ENCODE measurements at places on chromosomes 5 and 9.

DNA sequence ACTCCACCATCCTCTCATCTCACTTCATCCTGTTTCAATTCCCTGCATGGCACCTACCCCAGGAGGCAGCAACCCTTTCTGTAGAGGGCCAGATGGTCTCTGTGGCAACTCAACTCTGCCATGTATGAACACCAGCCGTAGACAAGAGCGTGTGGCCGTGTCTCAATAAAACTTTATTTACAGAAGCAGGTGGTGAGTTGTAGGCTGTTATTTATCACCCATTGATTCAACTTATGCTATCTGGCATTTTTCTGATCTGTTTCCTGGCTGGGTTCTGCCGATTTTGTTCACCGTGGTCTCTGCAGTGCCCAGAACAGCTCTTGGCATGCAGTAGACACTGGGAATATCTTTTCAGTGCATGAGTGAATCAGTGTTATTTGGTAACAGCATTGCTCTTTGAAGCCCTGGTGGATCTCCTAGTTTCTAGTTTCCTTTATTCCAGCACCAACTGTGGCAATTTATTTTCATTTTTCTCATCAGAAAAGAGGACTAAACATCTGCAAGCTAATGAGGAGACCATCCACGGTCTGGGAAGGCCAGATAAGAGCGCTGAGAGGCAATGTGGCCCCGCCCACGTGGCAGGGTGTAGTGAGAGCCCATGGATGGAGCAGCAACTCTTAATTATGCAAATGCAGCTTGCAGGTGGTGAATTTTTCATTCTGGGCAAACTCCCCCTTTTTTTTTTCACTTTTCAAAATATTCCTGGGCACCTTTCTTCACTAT lies 77.9 kb downstream of the CTSL start:
- no peak for DNase-seq

- no peak for DNase-seq
Measured at GRCh38 chr5:80764786-80765185, 110.0 kb upstream of the DHFR start.

- DNase-seq, result no peak
Measured at GRCh38 chr5:73482383-73483136, 15.7 kb upstream of the BTF3 start.

DNA sequence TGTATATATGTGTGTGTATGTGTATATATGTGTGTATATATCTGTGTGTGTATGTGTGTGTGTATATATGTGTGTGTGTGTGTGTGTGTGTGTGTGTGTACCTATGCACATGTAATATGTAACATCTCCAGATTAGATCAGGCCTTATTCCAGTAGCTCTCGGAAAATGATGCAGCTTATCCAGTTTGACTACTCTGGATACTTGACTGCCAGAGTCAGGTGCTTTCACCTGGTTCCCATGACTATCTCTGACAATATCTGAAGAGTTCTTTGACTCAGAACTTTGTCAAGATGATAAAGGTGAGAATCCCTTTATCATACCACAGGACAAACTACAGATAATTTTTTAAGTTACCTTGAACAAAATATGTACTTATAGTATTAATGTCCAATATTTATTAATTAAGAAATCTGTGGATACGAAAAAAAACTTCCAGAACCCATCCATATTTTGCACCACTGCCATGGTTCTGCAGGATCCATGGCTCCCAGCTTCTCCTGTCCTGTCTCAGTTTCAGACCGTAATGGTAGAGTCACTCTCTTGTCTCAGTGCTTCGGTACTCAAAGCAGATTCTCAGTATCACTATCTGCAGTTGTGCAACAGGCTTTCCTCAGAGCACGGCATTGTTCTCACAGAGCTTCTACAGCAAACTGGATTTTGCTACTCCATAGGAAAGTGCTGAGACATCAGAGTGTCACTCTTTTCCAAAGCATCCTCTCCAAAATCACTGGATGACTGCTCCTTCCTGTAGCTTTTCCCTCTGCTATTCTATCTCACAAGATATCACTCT lies 164.4 kb upstream of the SLC12A2 start:
- no peak for DNase-seq

DNA sequence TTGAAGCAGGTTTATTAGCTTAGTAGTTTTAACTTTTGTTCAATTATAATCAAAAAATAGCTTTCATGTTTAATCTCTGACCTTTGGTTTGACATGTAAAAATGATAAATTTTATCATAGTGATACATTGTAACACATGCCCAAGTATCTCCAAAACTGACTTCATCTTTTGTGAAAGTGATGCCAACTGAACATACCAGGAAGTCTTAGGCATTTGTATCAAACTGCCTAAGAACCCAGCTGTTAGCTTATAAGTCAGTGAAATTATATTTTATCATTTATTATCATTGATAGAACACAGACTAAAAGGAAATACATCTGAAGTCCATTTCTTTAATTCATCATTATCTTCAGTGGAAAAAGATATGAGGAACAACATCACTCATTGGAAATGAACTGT lies 39.1 kb downstream of the NIPBL start:
- no peak for DNase-seq

DNA sequence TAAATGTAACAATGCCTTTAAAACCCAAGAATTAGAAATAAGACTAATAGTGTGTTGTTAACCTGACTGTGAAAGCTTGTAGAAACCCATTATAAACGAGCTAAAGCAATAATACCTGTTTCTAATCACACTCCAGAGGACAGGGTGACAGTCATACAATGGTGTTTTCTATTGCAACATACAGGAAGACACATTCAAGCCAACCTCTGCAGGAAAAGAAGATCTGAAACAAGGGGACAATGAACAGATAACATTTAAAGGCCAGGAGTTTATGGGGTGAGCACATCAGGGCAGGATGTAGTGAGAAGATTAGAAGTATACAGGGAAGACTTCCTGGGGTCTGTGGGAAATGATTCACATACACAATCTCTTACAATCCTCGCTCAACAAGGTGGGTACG lies 13.8 kb downstream of the BARHL1 start:
- DNase-seq, result no peak

GRCh38 chr9:35745569-35745968 lies 3.5 kb downstream of the GBA2 start:
- DNase-seq, result no peak

- peak; percentile 47 for DNase-seq
Measured at GRCh38 chr5:131974956-131975726, 29.7 kb upstream of the MEIKIN start.

GRCh38 chr9:126750941-126751725 lies 53.7 kb upstream of the ZBTB43 start:
- DNase-seq, result no peak

DNA sequence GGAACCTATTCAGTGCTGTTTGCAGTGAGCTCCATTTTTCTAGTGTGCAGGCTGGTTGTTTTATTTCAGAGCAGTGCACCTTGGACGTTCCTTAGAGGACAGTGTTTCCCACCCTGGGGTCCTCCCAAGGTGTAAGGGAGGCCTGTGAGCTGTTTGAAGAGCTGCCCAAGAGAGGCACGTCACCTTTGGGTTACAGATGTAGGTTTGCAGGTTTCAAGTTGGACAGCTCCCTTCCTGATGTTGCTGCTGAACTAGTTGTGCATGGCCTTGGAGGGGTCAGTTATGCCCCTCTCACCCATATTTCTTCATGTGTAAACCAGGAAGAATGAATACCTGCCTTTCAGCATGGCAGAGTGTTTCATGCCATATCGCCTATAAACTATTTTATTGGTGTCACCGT lies 34.7 kb upstream of the POMT1 start:
- DNase-seq, result no peak

GRCh38 chr5:157729858-157730257 lies 1.4 kb upstream of the THG1L start:
- no peak for DNase-seq

- no peak for DNase-seq
Measured at GRCh38 chr5:101989659-101990058, 306.4 kb downstream of the SLCO4C1 start.

DNA sequence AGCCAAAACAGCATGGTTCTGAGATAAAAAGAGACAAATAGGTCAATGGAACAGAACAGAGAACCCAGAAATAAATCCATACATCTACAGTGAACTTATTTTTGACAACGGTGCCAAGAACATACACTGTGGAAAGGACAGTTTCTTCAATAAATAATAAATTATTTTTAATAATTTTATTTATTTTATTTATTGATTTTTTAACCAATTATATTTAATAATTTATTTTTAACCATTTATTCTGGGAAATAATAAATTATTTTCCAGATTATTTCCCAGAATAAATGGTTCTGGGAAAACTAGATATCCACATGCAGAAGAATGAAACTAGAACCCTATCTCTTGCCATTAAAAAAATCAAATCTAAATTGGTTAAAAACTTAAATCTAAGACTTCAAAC lies 1143.8 kb upstream of the DMAC1 start:
- no peak for DNase-seq

DNA sequence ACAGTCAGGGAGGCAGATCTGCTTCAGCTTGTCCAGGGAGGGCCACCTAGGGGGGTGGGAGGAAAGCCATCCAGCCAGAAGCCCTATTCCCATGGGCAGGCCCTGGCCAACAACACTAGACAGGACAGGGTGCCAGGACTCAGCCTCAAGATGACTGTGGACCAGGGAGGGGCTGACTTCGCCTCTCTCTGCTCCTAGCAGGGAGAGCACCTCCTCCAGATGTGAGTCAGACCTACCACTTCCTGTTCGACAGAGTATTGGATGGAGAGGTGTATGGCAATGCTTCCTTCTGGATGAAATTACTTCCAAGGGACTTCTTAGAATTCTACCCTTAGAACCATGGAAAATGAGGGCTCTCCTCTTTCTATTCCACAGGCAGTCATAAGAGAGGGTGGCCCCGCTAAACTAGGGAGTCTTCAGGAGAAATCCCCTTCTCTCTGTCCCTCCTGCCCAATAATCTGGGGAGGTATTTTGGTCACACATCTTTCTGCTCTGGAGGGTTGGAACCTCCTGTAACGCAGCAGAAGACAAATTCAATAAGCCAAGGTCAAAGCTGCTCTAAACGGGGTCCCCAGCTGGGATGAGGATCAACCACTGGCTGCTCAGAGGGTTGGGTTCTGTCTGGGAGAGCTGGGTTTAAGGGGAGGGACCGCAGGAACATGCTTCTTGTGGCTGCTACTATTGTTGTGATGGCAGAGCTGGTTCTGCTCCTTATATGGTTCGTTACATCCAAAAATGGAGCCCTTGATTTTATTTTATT lies 23.2 kb upstream of the RCL1 start:
- DNase-seq, result no peak

DNA sequence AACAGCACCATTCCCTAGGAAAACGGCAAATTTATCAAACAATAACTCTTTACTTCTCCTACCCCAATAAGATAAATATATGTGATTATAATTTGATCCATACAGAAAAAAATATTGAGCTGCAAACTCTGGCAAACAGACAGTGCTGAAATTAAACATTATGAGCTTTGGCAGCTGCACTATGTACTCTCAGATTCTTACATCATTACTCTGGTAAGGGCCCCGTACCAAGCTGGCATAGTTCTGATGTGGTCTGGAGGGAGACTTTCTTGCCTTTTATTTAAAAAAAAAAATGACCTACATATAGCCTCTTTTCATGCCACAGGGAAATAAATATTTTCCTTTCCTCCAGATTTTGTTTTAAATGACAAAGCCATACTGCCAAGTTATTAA lies 95.0 kb downstream of the NR6A1 start:
- DNase-seq, result no peak

DNA sequence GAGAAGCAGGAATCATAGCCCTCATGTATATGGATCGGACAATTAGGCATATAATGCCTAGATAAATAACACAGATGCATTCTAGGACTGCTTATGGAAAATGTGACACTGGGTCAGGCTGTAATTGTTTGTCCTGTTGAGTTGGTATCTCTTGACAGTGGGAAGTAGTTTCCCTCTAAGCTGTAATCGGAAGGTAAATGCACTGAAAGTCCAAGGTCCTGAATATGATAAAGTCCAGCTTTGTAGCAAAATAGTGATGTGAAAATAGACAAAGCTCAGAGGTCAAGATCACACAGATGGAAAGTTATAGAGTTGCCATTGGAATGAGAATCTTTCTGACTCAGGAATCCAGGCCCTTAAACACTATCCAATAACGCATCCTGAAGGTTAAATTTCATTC lies 214.2 kb downstream of the GABRB2 start:
- no peak for DNase-seq

DNA sequence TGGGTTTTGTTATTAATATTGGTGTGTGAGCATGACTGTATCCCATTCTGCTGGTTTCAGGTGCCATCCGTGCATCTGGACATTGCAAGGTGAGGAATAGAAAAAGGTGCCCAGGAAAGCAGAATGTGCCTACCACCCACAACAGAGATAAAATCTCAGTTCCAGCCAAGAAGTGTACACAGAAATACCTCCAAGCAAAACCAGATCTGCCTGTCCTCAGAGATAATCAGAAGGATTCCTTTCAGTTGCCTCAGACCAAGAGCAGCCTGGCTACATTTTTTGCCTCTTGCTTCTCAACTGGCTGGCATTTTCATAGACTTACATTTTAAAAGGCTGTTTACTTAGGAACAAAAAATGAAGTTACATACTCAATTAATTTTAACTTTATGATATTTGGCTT lies 12.1 kb upstream of the ABLIM3 start:
- DNase-seq, result no peak

DNA sequence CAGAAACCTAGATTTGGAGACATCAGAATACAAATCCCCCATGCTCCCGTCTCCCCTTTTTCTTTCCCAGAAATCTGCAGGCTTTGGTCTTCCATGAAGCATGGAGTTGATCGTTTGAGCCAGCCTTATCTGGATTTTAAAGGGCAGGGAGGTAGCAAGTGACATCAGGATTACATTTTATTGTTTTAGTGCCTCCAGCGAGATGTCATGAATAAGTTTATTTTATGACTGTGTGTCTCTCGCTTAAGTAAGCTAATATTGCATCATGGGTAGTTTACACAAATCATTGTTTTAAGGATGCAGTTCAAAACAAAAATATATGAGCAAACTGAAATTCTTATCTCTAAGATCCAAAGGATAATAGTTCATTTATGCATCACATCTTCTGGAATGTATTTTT lies 50.7 kb upstream of the TNFSF8 start:
- no peak for DNase-seq

DNA sequence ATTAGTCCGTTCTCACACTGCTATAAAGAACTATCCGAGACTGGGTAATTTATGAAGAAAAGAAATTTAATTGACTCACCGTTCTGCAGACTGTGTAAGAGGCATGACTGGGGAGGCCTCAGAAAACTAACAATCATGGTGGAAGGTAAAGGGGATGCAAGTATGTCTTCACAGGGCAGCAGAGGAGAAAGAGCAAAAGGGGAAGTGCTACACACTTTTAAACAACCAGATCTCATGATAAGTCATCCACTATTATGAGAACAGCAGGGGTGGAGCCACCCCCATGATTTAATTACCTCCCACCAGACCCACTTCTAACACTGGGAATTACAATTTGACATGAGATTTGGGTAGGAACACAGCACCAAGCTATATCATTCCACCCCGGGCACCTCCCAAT lies 26.6 kb downstream of the FST start:
- DNase-seq, result no peak

- no peak for DNase-seq
Measured at GRCh38 chr5:174120401-174121005, 75.0 kb downstream of the NSG2 start.

- DNase-seq, result no peak
Measured at GRCh38 chr9:18665947-18666346, 192.0 kb downstream of the ADAMTSL1 start.

Measured in H9 (cell line).